Stimulated activated CD4-positive, alpha-beta T cell treated with anti-CD3 and anti-CD28 coated beads, Interleukin-15, amount 100 ng/mL, for 24 hours (primary cell): ENCODE measurements at places on chromosomes 6 and 20.
A peak's percentile ranks its signal among the peaks of the same experiment; 100 is the strongest.

DNA sequence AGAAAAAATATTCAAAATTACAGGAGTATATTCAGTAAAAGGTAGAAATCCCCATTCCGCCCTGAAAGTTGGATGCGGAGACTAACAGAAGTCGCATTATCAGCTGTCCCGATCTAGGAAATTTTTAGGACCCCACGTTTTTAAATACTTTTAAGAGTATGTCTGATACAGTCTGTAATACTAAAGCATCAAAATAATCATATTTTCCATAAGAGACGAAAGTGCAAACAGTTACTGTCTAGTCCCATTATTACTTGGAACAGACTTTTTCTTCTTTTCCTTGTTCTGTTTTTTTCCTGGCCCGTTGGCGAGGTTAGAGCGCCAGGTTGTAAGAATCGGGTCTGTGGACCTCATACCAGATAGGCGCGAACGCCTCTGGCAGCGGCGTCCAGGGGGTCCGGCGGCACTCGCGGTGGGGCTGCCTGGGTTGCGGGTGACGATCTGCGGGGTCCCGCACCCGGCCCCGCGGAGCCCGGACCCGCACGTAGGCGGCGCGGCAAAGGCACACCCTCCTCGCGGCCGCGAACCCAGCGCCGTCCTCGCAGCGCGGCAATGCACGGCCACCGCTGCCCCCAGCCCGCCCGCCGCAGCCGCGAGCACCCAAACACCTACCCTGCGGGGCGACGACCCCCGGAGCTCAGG, 460 bp downstream of the PLAGL1 start:
- peak; percentile 28 for DNase-seq

- no peak for DNase-seq
These were observed 233.8 kb downstream of the BCKDHB start for GRCh38 chr6:80340280-80340679.

DNA sequence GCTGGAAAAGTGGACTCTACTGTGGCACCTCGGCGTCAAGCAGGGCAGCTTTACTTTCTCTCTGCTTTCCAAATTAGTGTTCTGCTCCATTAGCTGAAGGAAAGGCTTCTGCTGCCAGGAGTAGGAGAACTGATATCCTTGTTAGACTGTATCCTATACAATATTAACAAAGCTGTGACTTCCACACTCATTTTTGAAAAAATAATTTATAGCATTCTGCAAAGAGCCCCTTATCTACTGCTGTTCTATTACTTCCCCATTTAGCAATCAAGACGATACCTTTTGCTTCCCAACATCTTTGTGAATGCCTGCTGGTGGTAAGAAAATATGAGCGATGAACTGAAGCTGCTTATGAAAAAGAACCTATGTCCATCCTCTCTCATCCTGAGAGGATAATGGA, 151.1 kb downstream of the UBE3D start:
- DNase-seq, result no peak

GRCh38 chr6:85240787-85241385, 209.0 kb upstream of the NT5E start:
- DNase-seq, result no peak

DNA sequence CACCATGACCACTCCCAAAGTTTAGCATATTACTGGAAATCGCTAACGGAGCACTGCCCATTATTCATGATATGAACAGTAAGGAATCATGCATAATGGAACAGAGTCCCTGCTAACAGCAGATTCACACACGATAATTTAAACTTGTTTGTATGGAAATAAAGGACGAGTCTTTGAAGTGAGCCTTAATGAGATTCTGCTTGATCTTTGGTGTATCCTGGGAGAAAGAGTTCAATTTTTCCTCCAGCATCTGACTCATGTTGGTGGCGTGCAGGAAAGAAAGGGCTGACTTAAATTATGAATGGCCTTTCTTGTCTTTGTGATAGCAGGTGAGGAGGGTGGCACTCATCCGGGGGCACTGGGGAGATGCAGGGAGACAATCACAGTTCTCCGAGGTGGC, 194.6 kb downstream of the ZNF217 start:
- DNase-seq, result no peak

- DNase-seq, result no peak
These were observed 22.9 kb downstream of the RAB44 start for GRCh38 chr6:36720251-36721141.

- no peak for DNase-seq
These were observed 5.5 kb upstream of the DAAM2 start for GRCh38 chr6:39786649-39787048.
